ENCODE measurements at places on chromosomes 13 and 19.

DNA sequence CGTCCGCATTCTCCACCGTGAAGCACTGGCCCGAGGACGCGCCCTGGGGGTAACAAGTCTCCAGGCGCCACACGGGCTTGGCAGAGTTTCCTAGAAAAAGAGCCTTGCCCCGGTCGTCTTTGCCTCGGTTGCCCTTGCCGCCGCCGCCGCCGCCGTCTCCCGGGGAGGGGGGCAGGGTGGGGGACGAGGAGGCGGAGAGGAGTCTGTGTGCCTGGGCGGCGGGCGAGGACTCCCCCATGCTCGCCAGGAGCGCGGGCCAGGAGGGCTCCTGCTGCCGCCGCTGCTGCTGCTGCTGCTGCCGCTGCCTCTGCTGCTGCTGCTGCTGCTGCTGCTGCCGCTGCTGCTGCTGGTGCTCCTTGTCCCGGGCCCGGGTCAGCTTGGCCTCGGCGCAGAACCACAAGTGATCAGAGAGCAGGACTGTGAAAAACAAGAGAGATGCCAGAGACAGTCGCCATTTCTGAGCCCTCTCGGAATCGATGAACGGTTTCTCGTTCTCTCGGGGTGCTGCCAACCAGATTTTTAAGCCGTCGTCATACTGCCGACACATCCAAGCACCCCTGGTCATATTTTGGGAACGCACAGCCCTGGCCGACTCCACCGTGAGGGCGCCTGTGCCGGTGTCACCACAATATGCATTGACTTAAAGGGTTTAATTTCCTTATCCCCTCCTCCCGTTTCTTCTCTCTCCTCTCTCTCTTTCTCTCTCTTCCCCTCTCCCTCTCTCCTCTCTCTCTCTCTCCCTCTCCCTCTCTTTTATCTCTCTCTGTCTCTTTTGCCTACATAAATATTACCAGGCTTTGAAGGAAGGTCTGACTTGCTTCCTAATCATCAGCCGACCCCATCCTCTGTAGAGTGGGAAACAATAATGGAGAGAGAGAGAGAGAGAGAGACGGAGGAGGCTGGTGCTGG, 349.1 kb downstream of the LIG4 start:
- DNase-seq, result peak; percentile 5

DNA sequence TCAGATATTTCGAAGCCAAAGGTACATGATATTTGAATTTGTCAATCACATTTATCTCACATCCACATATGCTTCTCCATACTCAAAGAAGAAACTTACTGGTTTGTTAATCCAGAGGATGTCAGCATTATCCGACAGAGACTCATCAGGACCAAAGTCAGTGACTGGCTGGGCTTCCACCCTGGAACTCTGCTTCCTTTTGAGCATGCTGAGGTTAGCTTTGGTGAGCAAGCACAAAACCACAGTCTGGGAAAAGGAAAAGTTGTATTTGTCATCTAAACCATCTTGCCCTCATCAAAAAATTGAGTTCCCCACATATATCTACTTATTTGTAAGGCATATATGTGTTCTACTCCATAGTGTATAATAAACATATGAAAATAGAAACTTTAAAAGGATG, 17.4 kb downstream of the NALCN start:
- DNase-seq, result no peak

- DNase-seq, result no peak
Measured at GRCh38 chr13:95787356-95788099, 110.6 kb downstream of the DNAJC3 start.

DNA sequence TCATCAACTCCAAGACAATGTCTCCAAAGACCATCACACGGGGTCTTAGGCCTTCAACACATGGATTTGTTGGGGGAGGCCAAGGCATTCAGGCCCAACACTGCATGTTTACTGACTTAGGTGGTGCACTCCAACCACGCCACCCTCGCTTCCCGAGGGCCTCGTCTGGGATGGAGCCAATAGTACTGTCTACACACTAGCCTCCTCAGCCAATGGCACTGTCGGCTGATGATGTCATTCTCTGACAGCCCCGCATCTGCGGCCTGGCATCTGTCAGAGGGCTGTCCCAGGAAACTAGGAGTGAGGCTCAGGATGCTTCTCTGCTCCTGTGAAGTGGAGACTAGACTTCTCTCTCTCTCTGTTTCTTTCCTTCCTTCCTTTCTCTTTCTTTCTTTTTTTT, 96.6 kb downstream of the TEX26 start:
- peak; percentile 38 for DNase-seq

- DNase-seq, result peak; percentile 84
Measured at GRCh38 chr19:47112166-47112996, 1.2 kb downstream of the ZC3H4 start.

GRCh38 chr13:70090036-70090723, 17.4 kb upstream of the ATXN8OS start:
- DNase-seq, result no peak

DNA sequence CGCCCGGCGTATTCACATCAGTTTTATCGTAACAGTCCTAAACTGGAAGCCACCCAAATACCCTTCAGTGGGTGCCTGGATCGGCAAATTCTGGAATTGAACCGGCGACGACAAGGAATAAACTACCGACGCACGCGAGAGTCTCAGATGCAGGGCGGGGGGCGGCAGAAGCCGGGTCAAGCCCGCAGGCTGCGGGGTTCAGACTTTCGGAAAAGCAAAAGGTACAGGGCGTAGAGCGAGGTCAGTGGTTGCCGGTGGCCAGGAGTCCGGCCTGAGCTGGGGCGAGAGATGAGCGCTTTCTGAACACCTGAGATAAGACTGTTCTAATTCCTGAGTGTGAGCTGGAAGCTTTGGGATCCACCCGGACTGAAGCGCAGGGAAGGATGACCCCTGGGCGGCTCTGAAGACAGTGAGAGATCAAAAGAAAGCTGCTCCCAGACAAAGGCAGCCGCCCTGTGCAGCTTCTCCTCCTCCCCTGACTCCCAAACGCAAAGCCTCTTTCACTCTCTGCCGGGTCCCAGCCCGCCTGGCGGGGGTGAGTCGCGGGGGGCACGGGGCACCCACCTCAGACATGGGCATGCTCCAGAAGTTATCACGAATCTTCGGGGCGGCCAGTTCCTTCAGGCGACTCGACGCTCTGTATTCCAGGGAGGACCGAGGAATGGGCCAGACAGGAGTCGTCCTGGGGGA, 26.2 kb upstream of the MIER2 start:
- DNase-seq, result no peak

GRCh38 chr19:7701654-7702457, at the start of gene FCER2:
FCER2 (minus strand) TSS chr19:7702131; CDS start chr19:7699760, 2,371 bp downstream.
- DNase-seq, result no peak

DNA sequence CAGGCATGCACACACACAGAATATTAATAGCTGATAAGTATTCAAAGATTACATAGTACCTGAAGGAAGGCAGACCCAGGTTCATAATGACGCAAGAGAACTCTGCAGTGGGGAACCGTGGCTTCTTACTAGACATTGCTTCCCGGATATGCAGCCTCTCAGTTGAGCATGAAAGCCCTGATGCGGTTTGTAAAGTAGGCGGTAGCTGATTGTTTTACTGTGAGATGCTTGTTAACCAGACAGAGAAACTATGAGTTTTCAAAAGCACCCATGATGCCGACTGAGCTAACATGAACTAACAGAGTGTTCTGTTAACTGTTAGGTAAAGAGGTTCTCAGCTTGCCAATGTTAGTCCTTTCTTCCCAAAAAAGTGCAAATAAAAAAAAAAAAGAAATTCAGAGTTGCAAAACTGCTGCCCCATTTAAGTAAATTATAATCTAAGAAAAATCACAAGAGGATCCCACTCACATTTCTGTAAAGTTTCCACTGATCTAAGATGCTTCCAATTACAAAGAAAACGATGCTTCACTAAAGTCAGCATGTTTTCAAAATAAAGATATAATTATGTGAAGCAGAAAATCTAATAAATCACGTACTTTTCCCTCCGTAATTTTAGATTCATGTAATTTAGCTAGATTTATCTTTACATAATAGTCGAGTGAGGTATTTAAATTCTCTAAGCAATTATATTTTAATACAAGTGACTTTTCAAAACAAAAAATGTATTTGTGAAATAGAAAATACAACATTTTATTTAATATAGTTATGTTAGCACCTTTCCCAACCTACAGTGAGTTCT, 2.2 kb downstream of the FLT1 start:
- DNase-seq, result no peak

- DNase-seq, result peak; percentile 10
Measured at GRCh38 chr13:42924344-42924743, 67.7 kb downstream of the EPSTI1 start.

DNA sequence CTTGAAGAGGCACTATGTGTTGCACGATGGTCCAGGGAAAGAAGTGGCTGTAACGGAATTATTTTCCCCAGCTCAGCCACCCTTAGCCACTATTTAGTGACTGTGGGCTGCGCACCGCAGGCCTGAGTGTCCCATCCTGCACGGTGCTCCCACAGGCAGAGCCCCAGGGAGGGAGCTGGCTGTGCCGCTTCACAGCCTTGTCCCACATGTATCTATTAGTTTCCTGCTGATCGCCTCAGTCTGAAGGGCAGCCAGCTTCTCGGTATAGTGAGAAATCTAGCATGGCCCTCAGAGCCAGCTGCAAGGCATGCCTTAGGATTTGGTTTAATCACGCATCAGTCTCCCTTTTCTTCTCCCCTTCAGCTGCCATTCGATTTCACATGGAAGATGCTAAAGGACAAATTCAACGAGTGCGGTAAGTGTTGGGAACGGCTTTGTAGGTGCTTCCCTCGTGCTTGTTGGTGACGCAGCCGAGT, 15.7 kb downstream of the PRAM1 start:
- no peak for DNase-seq

GRCh38 chr13:112603641-112604225, 15.8 kb upstream of the TUBGCP3 start:
- no peak for DNase-seq

GRCh38 chr19:29399804-29400203, 126.0 kb upstream of the VSTM2B start:
- DNase-seq, result no peak

DNA sequence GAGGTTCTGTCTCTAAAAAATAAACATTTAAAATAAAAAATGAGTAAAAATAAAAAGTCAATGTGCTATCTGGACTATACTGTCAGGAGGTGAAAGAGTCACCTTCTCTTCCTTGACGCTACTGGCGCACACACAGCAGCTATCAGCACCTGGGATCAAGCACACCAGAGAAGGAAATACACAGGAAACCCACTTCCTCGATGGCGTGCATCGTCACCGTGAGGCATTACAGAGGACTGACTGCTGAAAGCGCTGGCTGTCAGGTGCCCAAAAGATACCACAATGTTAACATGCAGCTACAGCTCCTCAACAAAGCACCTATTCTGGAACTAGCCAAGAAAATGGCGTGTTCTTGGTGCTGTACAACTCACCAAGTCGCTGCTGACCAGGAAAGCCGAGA, 6.1 kb downstream of the SLC35E1 start:
- DNase-seq, result no peak

DNA sequence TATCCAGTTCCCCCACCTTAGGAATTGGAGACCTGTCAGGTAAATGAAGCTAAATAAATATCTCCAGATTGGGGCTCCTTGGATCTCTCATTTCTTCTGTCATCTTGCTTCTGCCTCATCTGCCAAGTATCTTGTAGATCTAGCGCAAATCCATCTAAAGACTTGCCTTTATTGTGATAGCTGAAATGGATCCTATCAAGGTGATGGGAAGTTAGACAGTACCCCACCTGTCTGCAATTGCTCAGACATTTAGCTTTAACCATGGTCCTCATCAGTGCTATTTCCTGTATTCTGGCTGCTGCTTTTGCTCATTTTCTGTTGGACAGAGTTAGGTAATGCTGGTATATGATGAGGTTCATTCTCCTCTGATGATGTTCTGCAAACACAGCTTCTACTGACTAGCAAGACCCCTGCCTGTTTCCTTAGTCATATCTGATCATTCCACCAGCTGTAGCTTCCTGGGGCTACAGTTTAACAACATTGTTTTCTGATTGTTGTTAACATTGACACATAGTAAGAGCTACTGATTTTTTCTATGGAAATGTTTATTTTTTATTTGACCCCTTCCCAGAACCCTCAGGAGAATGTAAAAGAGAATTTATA, 340.0 kb downstream of the DCT start:
- DNase-seq, result no peak

- DNase-seq, result no peak
Measured at GRCh38 chr13:24135674-24136300, 24.7 kb upstream of the SPATA13 start.

GRCh38 chr13:24557081-24557480, 44.5 kb upstream of the PARP4 start:
- no peak for DNase-seq

GRCh38 chr19:8489561-8490394, 12.7 kb downstream of the PRAM1 start:
- no peak for DNase-seq

DNA sequence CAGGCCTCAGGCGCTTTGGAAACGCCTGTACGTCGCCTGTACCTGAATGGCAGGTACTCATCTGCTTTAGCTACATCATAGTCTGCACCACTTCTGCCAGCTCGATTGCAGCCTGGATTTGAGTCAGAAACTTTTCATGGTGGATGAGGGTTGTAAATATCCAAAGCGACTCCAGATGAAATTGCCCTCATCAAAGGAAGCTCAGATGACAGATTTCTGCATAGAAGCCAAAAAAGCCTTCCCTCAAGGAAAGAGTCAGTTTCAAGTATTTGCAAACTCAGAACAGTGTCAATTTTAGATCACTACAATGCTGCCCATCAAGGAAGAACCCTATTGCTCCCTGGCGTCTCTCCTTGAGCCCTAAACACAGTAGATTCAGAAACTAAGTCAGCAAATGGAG, 38.8 kb upstream of the IGFL4 start:
- DNase-seq, result no peak

DNA sequence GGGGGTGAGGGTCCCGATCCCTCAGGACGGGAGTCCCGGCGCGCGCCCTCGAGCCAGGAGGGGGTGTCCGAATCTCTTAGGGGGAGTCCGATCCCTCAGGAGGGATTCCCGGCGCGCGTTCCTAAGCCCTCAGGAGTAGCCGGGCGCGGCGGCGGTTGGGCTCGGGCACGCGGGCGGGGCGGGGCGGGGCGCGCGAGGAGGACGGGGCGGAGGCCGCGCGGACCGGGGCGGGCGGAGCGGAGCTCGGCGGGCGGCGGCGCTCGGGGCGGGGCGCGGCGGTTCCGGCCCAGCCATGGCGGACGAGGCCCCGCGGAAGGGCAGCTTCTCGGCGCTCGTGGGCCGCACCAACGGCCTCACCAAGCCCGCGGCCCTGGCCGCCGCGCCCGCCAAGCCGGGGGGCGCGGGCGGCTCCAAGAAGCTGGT, at the start of gene CUL4A:
TSS of gene CUL4A (plus strand) at position 278 of the 423 bp plus-strand sequence. CDS start at position 293, 15 bp downstream.
- DNase-seq, result peak; percentile 84

DNA sequence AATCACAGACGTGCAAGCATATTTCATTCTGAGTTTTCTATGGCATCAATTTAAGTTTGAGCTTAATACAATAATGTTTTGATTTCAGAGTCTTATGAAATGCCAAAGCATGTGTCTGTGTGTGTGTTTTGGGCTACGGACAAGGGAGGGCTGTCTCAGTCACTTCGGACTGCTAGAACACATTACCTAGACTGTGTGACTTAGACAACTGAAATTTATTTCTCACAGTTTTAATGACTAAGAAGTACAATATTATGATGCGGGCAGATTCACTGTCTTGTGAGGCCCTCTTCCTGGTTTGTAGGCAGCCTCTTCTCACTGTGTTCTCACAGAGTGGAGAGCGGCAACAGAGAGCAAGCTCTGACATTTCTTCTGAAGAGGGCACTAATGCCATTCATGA, 1202.0 kb downstream of the EFNB2 start:
- DNase-seq, result no peak

GRCh38 chr19:5718579-5719273, 1.2 kb downstream of the LONP1 start:
- no peak for DNase-seq

GRCh38 chr13:54980651-54981050, 1952.0 kb downstream of the OLFM4 start:
- DNase-seq, result no peak

GRCh38 chr19:49340865-49341718, 5.9 kb downstream of the CD37 start:
- DNase-seq, result no peak

Data from NCI-H2171 (cell line).